ENCODE measurements at places on chromosomes 7 and 10.

DNA sequence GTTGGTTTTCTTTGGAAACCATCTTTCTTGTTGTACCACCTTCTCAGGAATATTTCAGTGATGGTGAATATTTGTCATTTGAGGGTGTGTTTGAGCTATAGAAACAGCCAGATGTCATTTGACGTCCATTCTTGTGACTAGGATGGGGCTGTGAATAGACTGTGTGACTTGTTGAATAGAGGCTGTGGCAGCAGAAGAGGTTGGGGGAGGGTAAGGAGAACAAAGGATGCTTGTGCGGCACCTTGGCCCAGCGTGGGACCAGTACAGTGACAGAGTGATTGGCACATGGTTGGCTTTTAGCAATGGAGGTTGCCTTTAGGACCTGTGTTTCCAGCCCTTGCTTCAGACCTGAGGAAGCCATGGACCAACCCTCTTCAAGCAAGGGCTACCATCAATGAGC is 11.3 kb downstream of the DMBT1 start:
- no peak for DNase-seq

DNA sequence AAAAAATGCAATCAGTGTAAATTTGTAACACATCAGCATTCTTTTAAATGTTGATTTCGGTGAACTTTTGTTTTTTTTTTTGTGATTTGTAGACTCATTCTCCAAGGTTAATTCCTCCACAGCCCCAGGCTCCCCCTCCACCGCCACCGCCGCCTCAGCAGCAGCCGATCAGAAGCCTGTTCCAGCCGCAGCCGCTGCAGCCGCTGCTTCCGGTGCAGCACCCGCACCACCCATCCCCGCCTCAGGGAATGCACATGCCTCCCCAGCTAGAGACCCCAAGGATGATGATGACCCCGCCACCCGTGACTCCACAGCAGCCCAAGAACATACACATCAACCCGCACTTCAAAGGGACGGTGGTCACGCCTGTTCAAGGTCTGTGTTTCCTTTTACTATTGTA is 66.6 kb downstream of the RBM33 start:
- no peak for DNase-seq

DNA sequence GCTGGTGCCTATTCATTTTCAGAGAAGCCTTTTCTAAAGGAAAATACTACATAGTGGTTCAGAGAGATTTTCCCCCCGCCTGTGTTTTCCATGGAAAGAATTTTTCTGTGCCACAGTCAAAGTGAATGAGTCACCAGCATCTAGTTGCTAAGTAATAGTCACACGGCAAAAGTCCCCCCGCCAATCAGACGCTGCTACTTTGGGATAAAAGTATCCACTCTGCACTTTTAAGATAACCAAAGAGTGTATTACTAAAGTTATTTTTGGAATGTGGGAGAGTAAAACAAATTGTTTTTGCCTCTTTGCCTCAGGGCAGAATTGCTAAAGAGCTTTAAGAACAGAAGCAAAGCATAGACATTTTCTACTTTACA is 23.5 kb downstream of the ABLIM1 start:
- DNase-seq, result peak; percentile 62

DNA sequence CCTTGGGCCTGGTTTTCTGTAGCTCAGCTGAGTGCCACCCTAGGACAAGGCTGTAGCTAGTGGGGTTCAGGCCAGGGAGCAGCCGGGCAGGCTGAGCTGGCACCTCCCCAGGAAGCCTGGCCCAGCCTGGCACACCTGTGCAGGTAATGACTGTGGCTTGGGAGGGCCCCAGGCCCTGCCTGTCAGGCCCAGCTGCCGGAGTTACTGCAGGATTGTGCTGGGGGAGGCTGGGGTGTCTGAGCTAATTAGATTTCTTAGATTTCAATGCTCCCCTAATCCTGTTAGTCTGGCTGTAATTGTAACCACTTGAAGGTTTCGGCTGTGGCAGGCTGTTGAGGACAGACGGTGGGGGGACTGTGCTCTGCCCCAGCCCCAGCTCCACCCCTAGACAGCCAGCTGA is 6.0 kb downstream of the ZMIZ1 start:
- no peak for DNase-seq

All from HCEC 1CT (cell line).